ENCODE measurements at places on chromosomes 3 and 15. TPM values are rescaled to one million over a fixed set of nuclear protein-coding genes. Genes with fewer than 3 reads are reported as not detected.

MYO9A gene
- total RNA-seq: 111 TPM

CYP19A1 gene
- 3.1 TPM for total RNA-seq

MYLK gene
- 74.7 TPM for total RNA-seq

- DNase-seq: no peak
Observed at GRCh38 chr3:18499301-18499700, 74.2 kb upstream of the SATB1 start.

DNA sequence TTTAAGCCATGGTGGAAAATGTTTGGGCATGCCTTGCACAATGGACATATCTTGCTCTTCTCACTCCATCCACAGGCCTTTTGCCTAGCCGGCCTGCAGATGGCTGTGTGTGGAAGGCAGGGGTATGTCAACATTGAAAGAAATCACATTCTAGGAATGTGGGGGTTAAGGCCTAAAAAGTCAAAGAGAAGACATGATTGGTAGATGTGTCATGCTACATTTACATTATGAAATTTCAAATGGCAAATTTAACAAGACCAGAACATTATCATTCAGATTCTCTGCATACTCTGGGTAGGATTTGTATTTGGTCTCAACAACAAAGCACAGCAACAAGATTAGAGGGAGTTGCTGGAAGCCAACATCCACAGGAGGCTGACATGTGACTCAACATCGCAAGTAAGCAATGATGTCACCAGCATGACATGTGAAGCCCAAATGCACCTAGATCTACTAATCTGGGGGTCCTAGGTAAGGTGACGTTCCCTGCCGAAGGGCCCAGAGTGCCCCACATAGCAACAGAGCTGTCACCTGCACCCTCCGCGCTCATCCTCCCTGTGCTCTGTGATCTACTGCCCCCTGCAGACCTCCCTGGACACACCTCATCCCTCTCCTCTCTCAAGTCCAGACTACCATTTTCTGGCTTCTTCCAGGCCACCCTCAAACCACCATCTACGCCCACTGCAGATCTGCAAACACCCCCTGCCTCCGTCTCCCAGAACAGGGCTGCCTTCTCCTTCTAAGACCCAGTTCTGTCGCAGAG lies 39.4 kb downstream of the CLDN18 start:
- DNase-seq: peak; percentile 59

DNA sequence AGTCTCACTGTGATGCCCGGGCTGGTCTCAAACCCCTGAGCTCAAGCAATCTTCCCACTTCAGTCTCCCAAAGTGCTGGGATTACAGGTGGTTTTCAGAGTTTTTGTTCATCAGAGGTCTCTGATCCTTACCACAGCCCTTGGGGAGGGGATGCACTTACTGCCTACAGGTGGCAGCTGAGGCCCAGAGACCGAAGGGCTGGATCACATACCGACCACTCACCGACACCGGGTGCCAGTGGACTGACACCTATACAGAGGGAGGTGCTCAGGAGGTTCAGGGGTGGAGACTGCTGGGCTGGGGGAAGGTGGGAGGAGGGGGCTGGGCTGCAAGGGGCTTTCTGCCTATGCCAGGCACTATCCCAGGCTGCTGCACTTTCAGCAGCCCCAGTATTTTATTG lies 19.5 kb downstream of the DUSP7 start:
- DNase-seq: no peak

- DNase-seq: peak; percentile 41
Observed at GRCh38 chr3:59482684-59483083, 432.9 kb upstream of the CFAP20DC start.

GRCh38 chr3:127299276-127299675 lies 11.4 kb upstream of the PRR20G start:
- DNase-seq: no peak

All from fibroblast of the aortic adventitia (primary cell).